ENCODE measurements at places on chromosomes 7 and 10.

DNA sequence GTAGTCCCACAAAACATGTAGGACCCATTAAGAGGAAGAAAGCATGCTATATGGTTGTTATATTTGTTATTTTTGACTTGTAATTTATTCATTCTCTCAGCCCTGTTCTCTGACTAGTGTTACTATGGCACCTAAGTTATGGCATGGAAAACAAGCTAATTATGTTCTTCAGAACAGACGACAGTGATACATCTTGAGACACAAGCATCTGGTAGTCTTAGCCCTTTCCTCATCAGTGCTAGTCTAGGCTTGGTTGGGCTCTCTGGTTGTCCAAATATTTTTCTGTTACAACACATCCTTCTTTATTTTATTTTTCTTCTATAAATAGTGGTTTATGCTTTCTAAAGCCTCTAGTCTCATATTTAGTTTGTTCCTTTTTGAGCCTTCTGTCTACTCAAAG is 308.3 kb upstream of the KAT6B start:
- no peak for DNase-seq

- no peak for DNase-seq
These were observed 27.7 kb downstream of the ALDH18A1 start for GRCh38 chr10:95628786-95629185.

DNA sequence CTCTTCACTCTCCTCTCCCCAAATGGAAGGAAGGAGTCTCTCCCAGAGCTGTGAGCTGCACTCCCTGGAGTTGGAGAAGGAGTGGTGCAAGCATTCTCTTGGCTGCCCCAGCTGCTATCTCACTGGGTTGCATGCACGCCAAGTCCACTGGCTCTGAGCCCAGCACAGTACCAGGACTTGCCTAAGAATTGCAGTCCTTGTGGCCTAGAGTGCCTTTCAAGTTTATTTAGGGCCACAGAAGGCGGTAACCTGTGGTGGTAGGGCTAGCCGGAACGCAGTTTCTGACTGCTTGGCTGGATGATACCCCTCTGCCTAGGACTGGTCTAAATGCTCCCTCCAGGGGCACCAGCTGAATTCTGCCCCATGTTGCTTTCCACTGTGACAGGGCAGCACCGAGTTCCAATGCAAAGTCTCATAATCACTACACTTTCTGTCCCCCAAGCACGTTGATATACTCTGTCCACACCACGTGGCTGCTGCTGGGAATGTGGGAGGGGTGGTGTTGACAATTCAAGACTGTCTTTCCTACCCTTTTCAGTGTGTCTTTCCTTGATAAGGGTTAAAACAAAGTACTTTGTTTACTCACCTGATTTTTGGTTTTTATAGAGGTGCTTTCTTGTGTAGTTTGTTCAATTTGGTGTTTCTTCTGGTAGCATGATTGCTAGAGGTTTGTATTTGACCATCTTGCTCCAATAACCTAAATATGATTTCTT is 57.0 kb downstream of the PHTF2 start:
- no peak for DNase-seq

DNA sequence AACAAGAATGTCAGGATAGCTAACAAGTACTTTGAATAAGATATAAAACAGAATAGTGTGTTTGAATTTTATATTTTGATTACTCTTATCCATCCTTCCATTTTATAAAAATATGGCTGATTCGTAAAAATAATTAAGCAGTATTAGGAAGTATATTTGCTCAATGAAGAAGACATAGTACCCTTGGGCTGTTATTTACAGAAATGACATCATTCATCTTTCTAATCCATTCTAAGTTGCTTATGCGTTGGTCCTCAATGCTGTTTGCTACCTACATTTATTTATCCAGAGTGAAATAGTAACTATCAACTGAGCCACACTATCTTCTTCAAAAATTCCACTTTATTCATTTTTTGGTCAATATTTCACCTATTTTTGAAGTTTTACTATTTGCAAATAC is 2.1 kb upstream of the ZNF804B start:
- no peak for DNase-seq

- DNase-seq: no peak
These were observed 3.8 kb upstream of the HOXA4 start for GRCh38 chr7:27134392-27134791.

DNA sequence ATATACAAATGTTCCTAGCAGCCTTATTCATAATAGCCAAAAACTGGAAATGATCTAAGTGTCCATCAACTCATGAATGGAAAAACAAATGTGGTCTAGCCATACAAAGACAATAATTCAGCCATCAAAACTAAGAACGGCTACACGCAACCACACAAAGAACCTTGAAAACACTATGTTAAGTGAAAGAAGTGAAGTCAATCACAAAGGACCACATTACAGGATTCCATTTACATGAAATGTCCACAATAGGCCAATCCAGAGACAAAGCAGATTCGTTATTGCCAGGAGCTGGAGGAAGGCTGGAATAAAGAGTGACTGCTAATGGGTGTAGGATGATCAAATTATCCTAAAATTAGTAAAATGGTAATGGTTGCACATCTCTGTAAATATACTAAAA is 21.1 kb downstream of the MKRN1 start:
- DNase-seq: no peak
